ENCODE measurements at places on chromosomes 6 and 20.
A peak's percentile ranks its signal among the peaks of the same experiment; 100 is the strongest.

- no peak for DNase-seq
These were observed 23.2 kb upstream of the SERINC1 start for GRCh38 chr6:122494665-122495272.

DNA sequence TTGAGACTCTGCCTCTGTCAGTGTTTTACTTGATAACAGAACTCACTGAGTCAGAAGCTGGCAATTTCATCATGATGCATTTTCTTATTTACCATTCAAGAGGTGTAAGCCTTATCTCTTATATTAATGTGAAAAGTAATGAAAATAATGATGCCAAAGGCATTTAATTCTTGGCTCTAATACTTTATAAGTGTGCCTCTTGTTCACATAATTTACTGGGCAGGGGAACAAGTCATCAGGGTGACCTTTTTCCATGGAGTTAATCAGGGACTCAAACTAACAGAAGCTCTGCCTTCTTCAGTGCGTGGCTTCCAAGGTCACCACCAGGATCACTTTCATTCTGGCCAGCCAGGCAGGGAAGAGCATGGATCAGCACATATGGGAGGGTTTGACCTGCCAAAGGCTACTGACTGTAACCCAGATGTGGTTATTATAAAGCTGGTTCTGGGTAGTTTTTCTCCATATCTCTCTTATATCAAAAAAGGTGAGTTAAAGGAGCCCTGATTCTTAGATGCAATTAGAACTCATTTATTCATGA is 5.2 kb upstream of the PLCB1 start:
- DNase-seq, result no peak

GRCh38 chr6:26249707-26249956 is 115.4 kb upstream of the BTN3A2 start:
- peak; percentile 15 for DNase-seq

DNA sequence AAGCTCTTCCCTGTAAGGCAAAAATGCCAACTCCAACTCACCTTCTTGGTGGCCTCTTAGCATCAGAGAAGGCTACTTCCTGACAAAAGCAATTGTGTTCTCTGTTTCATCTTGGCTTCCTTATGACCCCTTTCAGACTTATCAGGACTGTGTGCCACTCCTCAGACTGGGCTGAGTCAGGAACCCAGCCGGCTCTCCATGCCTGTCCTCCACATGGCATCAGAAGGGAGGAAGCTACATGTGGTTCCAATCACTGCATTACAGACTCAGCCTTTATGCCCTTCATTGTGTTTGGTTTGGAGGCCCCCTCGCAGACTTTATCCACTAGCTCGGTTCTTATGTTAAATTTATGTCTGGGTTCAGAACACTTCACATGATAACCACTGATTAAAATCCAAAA is 142.5 kb downstream of the SLC24A3 start:
- DNase-seq, result no peak

GRCh38 chr20:1871807-1872458 is 23.3 kb upstream of the SIRPA start:
- DNase-seq, result no peak

DNA sequence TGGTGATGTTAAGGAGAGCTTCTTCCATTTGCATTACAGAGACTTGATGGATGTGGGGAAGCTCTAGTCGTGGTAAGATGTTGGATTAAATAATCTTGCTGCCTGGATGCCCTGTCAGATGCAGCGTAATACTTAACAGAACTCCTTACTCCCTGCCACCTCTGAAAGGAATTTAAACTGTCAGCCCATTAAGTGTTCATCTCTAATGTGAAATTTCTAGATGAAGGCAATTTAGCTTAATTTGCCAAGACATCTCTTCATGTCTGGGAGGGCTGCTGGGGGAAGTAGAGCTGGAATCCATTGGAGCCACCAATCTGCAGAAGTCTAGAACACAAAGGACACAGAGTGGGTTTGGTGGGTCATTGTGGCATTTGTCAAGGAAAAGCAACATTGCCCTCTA is 64.4 kb downstream of the SOBP start:
- DNase-seq, result no peak

GRCh38 chr6:19795211-19795610 is 42.0 kb upstream of the ID4 start:
- DNase-seq, result no peak

- DNase-seq, result no peak
These were observed 154.9 kb upstream of the EPHA7 start for GRCh38 chr6:93574299-93574698.

DNA sequence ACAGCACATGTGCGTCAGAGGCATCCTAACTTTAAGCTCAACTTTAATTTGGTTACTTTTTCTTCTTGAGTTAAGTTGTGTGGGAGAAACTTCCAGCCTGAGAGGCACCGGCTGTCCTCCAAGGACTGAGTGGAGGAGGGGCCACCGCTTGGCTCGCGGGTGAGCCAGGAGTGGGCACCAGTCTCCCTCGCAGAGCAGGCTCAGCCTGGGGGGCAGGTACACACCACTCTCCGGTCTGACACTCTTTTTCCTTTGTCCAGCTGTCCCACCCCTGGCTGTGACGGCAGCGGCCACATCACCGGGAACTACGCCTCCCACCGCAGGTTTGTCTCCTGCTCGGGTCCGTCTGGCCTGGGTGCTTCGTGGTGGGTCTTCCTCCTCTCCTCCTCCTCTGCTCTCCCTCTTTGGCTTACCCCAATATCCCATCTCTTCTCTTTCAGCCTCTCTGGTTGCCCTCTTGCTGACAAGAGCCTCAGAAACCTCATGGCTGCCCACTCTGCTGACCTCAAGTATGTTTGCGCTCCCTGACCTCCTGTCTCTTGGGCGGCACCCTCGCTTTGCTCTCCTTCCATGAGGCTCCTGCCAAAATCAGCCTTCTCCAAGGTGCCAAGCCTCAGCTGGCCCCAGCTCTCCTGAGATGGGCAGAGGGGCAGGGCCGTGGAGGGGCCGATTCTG is 32.6 kb upstream of the PCMTD2 start:
- DNase-seq, result no peak

DNA sequence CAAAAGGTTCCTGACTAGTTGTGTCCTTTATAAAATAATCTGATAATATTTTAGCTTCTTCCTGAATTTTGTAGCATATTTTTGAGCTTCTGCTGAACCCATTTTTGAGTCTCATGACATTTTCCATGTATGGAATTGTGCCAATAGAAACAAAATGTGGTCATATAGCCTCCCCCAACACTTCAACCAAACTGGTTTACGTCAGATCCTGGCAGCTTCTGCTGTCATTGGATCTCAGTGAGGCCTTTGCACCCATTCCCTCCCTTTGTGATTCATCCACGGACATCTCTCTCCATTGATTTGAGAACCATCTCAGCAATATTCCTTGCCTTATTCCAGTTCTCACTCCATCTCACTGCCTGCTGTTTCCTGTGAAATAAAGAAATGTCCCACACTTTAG is 166.0 kb upstream of the PROKR2 start:
- no peak for DNase-seq

Data from T-helper 1 cell (primary cell).